ENCODE measurements at places on chromosomes 7 and 10.
A peak's percentile ranks its signal among the peaks of the same experiment; 100 is the strongest.

- no peak for DNase-seq
Measured at GRCh38 chr10:81957976-81958375, 83.0 kb downstream of the NRG3 start.

- DNase-seq: no peak
Measured at GRCh38 chr7:22814261-22815208, 8.1 kb downstream of the TOMM7 start.

DNA sequence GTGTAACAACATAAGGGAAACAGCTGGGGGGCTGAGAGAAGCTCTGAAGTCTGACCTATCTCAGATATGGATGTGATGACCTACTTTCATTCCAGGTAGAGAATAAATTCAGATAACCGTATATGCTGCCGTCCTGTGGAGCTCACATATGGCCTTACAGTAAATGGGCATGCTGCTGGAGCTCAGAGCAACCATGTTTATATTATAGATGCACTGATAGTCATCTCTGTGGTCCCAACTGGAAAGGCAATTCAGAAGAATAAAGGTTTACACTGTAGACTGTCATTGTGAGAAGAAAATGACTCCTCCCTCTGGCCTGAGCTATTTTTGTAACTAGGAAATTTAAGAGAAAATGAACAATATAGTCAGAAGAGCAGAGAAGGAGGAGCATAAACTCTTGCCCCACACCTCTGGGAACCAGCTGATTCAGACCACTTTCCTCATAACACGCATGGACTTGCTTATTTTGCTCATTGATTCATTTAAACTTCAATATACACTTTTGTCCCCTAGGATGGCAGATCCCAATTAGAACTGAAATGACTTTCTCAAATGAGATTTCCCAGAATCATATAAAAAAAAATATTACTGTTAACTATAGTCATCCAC is 69.9 kb upstream of the NXPH1 start:
- DNase-seq: no peak

DNA sequence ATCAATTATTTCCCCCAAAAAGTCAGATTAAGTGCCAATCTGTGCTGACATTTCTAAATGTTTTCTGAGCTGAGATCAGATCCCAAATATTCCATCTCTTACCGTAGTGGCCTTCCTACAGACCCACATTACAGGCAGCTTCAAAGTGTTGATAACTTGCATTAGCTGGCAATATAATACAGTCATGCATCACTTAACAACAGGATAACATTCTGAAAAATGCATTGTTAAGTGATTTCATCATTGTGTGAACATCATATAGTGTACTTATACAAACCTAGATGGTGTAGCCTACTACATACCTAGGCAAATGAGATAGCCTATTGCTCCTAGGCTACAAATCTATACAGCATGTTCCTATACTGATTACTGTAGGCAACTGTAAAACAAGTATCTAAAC is 22.4 kb downstream of the SLC25A13 start:
- DNase-seq: no peak

- no peak for DNase-seq
Measured at GRCh38 chr7:74183142-74183541, 9.0 kb downstream of the EIF4H start.

DNA sequence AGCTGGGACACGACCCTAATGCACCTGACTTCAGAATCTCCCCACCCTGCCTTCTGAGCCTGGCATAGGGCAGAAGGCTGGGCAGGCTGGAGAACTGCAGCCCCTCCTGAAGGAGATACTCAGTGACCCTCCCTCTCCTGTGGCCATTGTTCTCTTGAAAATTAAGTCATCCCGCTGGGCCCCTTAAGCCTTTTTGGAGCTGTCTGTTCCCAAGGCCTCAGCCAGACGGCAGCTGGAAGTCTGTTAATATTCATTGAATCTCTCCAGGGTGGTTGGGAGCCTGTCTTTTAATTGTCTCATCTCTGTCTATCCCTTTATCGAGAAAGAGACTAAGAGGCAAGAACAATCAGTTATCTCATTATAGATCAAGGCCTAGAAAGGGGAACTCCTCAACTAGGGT is 118.1 kb upstream of the PCBD1 start:
- DNase-seq: no peak

GRCh38 chr7:138006106-138006505 is 4.2 kb upstream of the CREB3L2 start:
- no peak for DNase-seq

GRCh38 chr10:10307551-10307950 is 710.1 kb upstream of the CELF2 start:
- DNase-seq: no peak

DNA sequence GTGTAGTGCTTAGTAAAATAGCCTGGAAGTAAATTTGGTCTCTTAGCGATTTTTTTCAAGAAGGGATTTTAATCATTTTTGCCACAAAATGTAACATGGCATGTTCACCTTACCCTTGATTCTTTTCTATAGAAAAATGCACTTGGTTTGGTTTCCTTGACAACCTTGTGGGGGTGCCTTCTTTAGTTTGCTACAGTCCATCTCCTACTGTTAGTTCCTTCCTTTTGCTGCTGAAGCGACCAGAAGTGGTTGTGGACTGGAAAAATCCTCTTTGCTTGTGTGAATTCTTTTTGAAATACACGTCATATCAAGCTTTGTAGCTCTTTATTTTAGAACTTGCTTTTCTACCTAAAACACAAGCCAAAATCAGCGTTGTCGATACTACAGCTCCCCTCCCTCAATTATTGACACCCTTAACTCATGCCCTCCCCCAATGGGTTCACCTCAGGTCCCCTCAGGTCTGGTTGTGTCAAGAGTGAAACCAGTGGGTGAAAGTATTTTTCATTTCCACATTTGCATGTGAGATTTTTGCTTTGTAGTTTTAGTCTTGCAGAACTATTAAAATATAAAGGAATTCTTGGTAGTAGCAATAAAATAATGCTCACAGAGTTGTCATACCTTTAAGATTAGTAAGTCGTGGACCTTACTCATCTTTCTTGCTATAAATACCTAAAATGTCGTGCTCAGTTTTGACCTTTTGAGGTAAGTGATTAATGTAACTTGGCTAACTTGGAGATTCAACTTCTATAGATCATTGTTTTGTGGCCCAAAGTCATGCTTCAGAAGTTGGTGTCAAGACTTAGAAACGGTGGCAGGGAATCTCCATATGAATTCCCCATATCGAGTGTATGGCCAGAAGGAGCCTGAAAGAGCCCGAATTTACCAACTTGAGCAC is 1.5 kb downstream of the ACTR3B start:
- DNase-seq: no peak

GRCh38 chr7:71618278-71618677 is 486.3 kb downstream of the GALNT17 start:
- no peak for DNase-seq

DNA sequence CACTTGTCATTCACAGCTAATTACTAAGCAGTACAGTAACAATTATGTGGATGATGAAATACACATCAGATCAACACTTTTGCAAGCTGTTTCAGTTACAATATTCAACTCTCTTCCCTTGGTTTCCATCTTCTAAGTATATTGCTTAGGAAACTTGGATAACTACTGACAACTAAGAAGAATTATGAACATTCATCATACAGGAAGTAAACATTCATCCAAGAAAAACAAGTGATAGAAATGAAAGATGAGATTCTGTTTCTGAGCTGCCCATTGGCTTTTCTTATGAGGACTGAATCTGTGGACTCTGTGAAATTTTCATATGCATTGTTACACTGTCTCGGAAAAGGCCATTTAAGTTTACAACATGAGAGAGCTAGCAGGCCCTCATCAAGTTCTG is 240.2 kb downstream of the PRKG1 start:
- DNase-seq: no peak

- DNase-seq: no peak
Measured at GRCh38 chr7:121113288-121113687, 124.8 kb downstream of the CPED1 start.

- DNase-seq: no peak
Measured at GRCh38 chr10:90775351-90776028, 82.3 kb downstream of the HTR7 start.

GRCh38 chr7:70614237-70615045 is 517.5 kb upstream of the GALNT17 start:
- DNase-seq: no peak

- DNase-seq: no peak
Measured at GRCh38 chr7:33909318-33909717, 4.0 kb downstream of the BMPER start.

- no peak for DNase-seq
Measured at GRCh38 chr7:13069841-13070240, 382.4 kb downstream of the ARL4A start.

DNA sequence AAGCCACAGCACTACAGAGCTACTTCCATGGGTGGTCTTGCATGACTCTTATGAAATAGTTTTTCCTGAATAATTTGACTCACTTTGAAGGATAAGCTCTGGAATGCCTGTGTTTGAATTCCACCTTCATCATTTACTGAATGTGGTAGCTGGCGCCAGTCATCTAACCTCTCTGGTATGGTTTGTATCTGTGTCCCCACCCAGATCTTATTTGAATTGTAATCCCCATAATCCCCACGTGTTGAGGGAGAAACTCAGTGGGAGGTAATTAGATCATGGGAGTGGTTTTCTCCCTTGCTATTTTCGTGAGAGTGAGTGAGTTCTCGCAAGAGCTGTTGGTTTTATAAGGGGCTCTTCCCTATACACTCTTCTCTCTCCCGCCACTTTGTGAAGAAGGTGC is 11.2 kb upstream of the SLC13A1 start:
- no peak for DNase-seq

GRCh38 chr10:48684792-48685623 is at the start of gene WDFY4:
TSS of gene WDFY4 (plus strand) at chr10:48684873. CDS start at chr10:48709733, 24,860 bp downstream.
- DNase-seq: no peak

DNA sequence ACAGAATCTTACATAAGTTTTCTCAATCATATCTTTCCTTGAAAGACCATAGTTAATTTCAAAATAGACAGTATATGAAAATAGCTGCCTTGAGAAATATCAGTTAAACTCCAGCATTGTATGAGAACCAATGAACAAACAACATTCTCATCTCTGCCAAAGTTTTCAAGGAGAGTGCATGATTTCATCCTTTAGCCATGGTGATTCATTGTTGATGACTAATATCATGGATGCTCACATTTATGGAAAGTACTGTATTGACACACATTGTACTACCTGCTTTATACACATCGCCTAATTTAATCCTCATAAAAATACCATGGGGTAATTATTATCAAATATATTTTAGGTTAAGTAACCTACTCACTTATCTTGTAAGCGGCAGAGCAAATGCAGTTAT is 250.3 kb downstream of the CNTNAP2 start:
- DNase-seq: no peak

DNA sequence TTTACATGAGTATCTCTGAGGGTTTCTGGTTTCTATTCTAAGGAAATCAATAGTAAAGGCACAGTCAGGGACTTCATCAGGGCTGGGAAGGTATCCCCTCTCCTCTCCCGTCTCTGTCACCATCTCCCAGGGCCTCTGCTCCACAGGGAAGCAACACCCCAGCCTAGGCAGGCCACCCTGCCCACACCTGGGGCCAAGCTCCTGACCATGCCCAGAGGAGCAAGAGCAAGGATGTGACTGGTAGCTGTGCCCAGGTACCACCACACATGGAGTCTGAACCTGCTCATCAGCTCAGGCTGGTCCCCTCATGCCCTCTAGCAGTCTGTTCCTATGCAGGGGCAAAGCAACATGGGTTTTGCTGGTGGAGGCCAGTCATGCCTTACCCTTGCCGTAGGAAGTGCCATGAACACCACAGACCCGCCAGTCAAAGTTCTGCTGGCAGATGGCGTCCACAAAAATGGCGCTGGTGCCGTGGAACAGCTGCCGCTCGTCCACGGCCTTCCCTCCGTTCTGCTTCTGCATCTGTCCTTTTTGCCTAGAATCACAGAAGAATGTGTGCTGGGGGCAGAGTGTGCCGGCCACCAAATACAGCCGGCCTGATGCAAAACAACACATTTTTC is 36.8 kb downstream of the PARP12 start:
- DNase-seq: no peak

- no peak for DNase-seq
Measured at GRCh38 chr10:85921789-85922188, 444.8 kb downstream of the GRID1 start.

DNA sequence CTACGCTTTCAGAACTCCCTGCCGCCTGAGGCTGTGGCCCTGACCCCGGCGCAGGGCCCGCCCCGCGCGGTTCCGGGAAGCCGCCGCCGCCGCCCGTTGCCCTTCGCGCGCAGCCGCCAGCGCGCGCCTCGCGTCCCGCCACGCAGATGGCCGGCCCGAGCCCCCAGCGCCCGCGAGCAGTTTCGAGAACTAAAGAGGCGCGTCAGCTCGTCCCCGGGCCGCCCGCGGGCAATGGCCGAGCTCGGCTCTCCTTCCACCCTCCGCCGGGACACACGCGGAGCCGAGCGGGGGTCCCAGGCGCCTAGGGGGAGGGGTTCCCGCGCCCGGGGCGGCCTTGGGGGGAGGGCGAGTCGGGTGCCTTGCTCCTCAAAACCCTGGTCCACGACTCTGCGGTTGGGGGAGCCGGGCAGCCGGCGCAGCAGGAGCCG is 1.8 kb downstream of the HNRNPF start:
- DNase-seq: peak; percentile 46

DNA sequence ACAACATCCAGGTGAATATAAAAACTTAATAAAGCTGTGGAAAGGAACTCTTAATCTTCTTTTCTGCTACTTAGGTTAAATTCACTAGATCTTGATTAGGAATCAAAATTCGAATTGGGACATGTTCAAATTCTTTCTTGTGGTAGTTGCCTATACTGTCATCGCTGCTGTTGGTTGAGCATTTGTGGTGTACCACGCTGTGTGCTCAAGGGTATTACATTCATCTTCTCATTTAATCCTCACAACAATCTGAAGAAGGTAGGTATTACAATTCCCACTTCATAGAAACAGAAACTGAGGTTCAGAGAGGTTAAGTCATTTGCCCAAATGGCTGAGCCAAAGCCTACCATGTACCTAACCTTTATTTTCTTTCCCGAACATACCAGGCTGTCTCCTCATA is 39.9 kb upstream of the CC2D2B start:
- DNase-seq: no peak

DNA sequence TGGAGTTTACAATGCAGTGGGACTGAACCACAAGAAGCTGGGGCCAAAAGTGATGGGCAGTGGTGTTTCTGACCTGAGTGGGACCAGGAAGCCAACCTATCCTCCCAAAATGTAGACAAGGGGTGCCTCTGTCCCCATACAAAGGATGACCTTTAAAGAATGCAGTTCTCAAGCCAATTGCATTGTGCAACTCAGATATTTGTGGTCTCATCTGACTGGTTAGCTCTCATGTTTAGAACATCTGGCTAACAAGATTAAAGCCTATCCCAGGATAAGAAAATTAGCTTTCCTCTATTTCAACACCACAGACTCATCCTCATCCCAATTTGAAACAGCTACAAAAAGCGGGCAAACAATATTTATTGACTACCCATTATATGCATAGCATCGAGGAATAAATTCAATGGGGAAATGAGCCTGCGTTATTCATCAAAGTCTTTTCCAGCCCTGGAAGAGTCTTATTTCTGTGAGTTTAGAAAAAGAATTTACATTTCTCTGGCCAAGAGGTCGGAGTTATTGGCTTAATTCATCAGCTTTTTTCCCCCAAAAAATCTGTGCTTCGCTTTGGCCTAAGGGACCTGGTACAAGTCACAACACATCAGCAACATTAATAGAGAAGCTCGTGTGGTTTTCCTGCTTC is 26.7 kb downstream of the ELMO1 start:
- no peak for DNase-seq

Measured in T-helper 9 cell (primary cell).